ENCODE measurements at places on chromosomes 16 and 17. TPM values are rescaled to one million over a fixed set of nuclear protein-coding genes. Genes with fewer than 3 reads are reported as not detected.

The LGALS9C gene
- not detected for total RNA-seq

The MYCBPAP gene
- 2.3 TPM for total RNA-seq

The MYO15B gene
- total RNA-seq = 1.2 TPM

The CCL17 gene
- not detected for total RNA-seq

The CTRB1 gene
- not detected for total RNA-seq

The NPIPA3 gene
- not detected for total RNA-seq

The RUNDC3A gene
- total RNA-seq = not detected

The RMI2 gene
- 4.5 TPM for total RNA-seq

The NOL3 gene
- total RNA-seq = 11.1 TPM

The KIF2B gene
- not detected for total RNA-seq

The CA7 gene
- not detected for total RNA-seq

The SMPD3 gene
- 0.19 TPM for total RNA-seq

The MPHOSPH6 gene
- total RNA-seq = 23.1 TPM

The HAGH gene
- 79.0 TPM for total RNA-seq

The ITGAL gene
- total RNA-seq = not detected

The SLFN14 gene
- not detected for total RNA-seq

The CCL3 gene
- total RNA-seq = not detected

The CORO6 gene
- 9.9 TPM for total RNA-seq

The NPTX1 gene
- total RNA-seq = 5.6 TPM

The NOS2 gene
- total RNA-seq = under 0.01 TPM

Data from regular cardiac myocyte (primary cell).